ENCODE measurements at places on chromosomes 11 and 22.

- peak; percentile 24 for DNase-seq
Measured at GRCh38 chr11:10026514-10026913, 267.5 kb downstream of the SBF2 start.

- DNase-seq, result no peak
Measured at GRCh38 chr11:133656082-133656635, 123.9 kb upstream of the OPCML start.

DNA sequence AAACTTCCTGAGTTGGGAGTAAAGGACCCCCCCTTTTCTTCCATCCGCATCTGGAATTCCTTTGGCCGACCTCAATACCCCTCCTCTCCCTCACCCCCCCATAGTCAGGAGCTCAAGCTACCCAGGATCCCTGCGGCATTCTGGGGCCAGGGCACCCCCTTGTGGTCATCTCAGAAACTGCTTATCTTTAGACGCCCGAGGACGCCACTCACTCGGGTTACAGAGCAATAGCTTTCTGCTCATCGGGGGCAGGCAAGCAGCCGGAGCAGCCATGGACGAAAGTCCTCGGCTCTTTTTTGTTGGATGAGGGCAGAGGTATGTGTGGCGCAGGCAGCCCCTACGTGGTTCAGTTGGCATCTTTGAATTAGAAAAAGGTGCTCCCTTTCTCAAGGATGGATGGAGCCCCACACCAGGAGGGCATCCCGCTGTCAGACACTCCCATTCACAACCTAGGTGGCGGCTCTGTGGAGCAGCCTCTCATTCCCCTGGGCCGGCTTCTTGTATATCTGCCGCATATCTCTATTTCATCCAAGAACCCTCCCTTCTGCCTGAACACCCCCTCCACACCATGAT lies 2.3 kb downstream of the C1QTNF5 start:
- DNase-seq, result peak; percentile 91

DNA sequence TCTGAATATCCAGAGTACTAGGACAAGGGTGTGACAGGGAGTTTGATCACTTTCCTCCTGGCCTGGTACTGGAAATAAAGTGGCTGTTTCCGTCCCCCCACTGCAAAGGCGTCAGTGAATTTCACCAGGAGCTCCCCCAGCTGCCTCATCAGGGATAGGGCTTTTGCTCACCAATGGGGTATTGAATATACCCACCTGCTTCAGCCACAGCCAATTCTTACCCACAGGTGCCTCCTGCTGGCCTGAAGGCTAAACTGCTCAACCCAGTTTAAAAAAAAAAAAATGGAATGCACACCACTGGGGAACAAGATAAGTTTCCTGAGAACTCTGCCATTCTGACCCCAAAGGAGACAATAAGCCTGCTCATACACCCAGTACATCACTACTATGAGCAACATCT lies 65.3 kb upstream of the MS4A8 start:
- DNase-seq, result no peak

- no peak for DNase-seq
Measured at GRCh38 chr11:104487046-104487806, 323.3 kb upstream of the PDGFD start.
